ENCODE measurements at places on chromosomes 3 and 15.

- DNase-seq: peak; percentile 7
These were observed 137.9 kb downstream of the MEGF11 start for GRCh38 chr15:66115568-66116206.

DNA sequence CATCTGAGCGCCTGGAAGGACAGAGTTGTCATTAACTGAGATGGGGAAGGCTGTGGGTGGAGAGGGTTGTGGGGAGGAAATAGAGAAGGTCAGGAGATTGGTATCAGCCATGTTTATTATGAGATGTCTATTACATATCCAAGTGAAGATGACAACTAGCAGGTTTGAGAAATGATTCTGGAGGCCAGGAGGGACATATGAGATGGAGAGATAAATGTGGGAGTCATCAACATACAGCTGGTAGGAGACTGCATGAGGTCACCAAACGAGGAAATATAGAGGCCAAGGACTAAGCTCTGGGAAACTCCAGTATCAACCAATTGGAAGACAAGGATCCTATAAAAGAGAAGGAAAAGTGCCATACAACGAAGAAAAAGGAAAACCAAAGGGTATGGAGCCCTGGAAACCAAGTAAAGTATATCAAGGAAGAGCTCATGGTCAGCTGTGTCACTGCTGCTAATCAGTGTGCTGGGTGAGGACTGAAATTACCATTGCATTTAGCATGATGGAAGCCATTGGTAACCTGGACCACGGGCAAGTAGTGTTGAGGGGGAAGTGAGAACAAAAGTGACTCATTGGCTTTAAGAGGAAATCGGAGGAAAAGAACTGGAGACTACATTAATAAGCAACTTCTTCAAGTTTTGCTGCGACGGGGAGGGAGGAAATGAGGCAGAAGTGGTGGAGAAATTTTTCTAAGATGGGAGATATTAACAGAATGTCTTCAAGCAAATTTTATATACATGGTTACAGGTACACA is 14.0 kb upstream of the UACA start:
- DNase-seq: no peak

- DNase-seq: peak; percentile 2
These were observed 1.6 kb upstream of the PCSK6 start for GRCh38 chr15:101490922-101491733.

GRCh38 chr3:134908271-134908670 is 113.2 kb downstream of the EPHB1 start:
- DNase-seq: no peak

DNA sequence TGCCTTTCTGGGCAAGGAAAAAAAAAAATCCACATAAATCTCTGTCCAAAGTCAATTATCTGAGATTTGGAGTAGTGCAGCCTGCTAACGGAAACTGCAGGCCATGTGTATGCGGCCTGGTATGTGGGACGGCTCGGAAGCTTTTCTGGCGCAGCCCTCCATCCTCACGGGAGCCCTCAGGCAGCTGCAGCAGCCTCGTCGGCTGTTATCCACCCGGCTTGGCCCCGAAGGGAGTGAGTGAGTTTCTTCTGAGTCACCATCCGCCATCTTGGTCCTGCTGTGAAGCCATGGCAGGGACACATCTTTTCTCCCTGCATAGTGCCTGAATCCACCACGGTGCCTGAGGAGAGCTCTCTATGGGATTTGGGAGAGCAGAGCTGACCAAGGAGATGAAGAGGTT is 62.8 kb downstream of the POLR2M start:
- no peak for DNase-seq

DNA sequence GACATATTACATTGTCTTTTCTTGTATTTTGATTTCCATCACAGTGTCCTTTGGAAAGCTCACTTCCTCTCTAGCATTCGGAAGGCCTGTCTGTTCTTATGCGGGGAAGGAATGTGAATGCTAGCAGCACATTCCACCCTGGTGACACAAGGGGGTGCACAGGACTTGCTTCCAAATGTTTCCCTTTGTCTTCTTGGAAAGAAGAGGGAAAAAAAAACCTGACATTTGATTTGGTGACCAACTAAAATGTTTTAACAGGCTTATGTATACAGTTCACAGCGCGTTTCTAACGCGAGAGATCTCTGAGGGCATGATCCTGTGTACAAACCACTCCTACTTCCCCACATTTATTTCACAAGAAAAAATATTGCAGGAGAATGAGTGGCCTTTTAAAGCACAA is 107.6 kb upstream of the FXR1 start:
- no peak for DNase-seq

- DNase-seq: no peak
These were observed 92.6 kb downstream of the ALDH1A2 start for GRCh38 chr15:57972864-57973263.

GRCh38 chr15:89781891-89782618 is 5.9 kb downstream of the MESP2 start:
- no peak for DNase-seq

DNA sequence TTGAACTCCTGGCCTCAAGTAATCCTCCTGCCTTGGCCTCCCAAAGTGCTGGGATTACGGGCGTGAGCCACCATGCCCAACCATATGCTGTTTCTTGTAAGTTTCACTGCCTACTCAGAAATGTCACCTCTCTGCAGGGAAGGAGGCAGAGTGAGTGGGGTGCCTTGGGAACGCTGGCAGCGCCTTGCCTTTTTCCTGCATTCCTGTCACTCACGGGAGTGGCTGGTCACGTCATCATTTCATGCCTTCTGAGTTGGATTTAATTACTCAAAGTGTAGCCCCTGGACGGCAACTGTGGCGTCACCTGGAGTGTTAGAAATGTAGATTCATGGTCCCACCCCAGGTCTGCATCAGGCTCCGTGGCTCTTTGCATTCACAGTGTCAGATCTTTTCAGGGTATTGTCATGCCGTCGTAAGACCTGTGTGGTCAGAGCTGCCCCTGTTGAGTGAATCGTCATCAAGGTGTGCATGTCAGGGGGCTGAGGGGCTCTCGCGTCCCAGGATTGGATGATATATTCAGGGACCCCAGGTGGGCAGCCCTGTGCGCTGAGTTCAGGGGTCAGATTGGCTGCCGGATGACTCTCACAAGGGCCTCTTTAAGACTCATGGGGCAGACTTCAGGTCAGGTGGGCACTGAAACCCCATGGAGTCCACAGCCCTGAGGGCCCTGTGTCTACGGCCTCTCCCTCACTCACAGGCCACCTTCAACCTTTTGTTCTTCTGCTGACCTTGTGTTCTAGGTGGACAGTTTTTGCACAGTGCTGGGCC is 65.9 kb upstream of the KLHL25 start:
- no peak for DNase-seq

DNA sequence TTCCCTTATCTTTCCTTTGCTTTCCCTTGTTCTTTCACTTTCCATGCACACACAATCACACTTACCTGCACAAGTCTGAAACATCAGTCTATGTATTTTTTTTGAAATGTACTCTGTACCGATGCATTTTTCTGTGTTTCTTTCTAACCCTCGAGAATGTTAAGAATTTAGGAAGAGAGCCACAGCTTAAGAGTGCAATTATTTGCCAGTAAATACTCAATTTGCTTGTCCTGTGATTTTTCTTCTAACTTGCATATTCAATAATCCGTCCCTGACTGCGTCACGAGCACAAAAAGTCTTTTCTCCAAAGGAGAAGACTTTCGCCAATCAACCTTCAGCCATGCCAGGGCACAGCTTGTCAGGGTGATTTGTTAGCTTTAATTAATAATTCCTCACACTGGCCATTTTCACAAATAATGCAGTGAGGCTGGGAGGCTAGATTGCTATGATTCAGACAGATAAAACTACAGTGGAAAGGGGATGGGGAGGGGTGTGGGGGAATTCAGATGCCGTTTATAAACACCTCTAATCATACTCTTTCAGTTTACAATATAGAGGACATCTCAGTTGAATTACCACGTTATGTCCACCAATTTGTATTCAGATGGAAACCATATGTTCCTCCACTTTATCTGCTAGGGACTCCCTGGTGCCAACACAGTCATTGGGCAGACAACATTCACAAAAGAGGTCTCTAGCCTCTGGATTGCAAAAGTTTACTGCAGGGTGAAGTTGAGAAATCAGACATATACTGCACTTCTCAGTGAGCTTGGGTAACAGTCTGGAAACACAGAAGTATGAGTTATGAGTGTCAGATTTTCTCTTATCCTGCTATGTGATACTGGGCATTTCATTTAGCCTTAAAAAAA is 388.0 kb downstream of the ZBTB20 start:
- no peak for DNase-seq

GRCh38 chr15:94522125-94522524 is 290.8 kb downstream of the MCTP2 start:
- DNase-seq: no peak

GRCh38 chr15:22918596-22919140 is 61.5 kb downstream of the CYFIP1 start:
- DNase-seq: no peak

DNA sequence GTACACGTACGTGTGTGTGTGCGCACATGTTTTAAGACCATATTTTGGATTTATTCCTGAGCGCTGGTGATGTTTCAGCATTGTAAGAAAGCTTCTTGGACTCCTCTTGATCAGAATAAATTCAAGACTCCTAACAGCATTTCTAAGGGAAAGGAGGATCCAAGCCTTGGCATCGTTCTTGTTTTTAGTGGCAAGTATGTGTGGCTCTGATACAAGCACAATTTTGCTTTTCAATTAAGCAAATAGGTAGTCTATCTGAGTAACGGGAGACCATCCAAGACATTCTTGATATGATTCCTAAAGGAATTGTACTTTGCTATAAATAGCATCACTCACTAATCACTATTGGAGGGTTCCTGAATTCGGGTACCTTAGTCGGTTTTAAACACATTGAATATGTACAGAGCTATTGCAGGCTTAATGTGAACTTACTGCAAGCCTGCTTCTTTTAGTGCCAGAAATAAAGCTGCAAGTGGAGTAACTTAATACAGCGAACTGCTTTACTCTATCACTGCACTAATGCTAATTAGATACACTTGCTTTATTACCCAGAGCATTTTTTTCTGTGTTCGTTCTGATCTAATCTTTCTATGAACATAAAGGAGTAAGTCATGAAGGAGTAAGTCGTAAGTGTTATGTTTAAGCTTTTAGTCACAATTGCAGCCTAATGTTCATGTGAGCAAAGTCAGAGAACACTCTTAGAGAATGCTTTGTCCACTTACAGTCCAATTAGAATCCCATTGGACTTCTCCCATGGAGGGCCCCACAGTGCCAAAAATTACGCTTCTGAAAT is 186.3 kb downstream of the MCTP2 start:
- DNase-seq: no peak

DNA sequence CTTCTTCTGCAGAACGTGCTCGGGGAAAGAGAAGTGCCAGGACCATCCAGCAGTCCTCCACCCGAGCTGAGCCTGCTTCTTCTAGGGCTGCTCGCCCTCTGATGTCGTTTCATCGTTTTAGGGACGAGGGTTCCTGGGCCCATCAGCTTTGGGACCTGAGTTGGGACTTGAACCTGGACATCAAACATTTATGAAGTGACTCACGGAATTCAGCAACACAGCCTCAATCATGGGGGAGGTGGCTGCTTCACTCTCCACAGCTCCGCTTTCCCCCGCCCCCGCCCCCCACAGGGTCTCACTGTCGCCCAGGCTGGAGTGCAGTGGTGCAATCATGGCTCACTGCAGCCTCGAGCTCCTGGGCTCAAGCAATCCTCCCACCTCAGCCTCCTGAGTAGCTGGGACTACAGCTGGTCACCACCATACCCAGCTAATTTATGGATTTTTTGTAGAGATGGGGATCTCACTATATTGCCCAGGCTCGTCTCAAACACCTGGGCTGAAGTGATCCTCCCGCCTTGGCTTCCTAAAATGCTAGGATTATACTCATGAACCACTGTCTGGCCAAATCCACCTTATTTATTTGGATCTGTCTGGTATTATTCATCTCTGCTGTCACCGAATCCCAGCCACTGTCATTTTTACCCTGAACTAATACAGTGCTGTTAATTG is 725 bp upstream of the SCAMP2 start:
- DNase-seq: peak; percentile 19

DNA sequence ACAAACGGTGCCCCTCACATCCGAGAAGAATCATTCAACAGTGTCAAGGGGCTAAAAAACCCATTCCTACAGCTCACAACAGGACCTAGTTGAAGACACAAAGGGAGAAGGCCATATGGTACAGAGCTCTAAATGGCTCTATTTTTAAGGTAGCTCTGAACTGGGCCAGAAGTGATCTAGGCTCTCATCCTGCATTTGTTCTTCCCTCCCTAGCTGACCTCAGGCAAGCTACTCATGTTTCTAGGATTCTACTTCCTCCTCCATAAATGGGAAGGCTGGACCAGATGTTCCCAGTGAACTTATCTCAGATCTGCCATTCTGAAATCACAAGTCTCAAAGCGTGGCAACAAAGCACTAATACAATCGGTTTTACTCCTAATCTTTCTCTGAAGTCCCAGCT is 62.3 kb downstream of the CPNE4 start:
- DNase-seq: no peak

- DNase-seq: no peak
These were observed 24.5 kb upstream of the GOLGA6C start for GRCh38 chr15:75233504-75234190.

DNA sequence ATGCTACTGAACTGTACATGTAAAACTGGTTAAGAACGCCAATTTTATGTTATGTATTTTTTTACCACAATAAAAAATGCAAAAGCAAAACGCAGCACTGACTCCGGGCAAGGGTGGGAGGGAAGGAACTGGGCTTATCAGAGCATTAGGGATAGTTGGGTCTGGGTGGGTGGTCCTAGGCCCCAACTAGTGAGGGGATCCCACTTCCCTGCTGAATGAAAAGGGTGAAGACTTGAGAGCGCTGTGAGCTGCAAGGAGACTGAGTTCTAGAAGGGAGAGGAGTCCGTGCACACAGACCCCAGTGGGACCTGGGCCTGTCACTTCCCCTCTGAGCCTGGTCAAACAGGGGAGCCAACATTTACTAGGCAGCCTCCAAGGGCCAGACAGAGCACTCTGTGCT is 98.6 kb downstream of the TPRA1 start:
- no peak for DNase-seq

- DNase-seq: peak; percentile 78
These were observed 19.0 kb upstream of the MCF2L2 start for GRCh38 chr3:183447206-183448001.

GRCh38 chr3:49601358-49602048 is 47.2 kb downstream of the BSN start:
- DNase-seq: no peak

DNA sequence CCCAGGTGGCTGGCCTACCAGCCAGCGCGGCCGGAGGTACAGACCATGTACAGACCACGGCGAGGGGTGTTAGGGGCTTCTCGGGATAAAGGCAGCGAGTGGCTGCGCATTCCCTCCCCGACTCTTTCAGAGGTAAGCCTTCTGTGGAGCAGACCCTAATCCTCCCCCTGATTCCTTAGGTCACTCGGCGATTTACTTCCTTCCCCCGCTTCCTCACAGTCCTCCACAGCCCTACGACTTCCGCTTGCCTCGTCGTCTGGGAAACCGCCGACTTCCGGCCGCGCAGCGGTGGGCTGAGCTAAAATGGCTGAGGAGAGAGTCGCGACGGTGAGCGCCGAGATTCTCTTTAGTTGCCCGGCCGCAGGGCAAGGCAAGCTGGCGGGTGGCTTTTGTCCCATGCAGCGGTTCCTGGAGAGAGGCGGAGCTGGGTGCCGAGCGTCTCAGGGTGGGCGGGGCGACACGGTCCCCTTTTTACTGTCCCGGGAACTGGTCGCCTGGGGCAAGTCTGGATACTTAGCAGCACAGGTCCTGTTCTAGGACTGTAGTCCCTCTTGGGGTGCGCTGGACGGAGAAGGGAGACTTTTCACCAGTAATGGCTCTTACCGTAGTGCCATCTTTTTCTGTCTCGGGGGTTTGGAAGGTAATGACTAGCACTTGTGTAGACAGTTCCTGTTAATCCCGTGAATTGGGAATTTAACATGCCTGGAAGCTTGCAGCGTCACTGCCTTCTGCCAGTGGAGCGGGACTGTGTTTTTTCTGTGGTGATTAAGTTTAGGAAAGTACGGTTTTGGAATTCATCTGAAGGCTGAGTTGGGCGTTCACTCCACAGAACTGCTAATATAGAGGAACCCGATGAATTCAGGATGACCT is at the start of the genes BBS4 and HIGD2B:
TSS of gene BBS4 (plus strand) at position 283 of the 870 bp plus-strand sequence. CDS start at position 304, 21 bp downstream.
TSS of gene HIGD2B (minus strand) at position 258 of the 870 bp plus-strand sequence. CDS start 9,808 bp downstream, outside the sequence.
- DNase-seq: peak; percentile 87

Measured in stimulated activated CD4-positive, alpha-beta T cell treated with anti-CD3 and anti-CD28 coated beads, Interleukin-4, amount 100 ng/mL, for 24 hours (primary cell).